ENCODE measurements at places on chromosomes 1 and 21.

- DNase-seq, result no peak
Observed at GRCh38 chr1:56286506-56286905, 292.9 kb downstream of the PLPP3 start.

- DNase-seq, result no peak
Observed at GRCh38 chr1:201783058-201783457, 45.9 kb upstream of the IPO9 start.

DNA sequence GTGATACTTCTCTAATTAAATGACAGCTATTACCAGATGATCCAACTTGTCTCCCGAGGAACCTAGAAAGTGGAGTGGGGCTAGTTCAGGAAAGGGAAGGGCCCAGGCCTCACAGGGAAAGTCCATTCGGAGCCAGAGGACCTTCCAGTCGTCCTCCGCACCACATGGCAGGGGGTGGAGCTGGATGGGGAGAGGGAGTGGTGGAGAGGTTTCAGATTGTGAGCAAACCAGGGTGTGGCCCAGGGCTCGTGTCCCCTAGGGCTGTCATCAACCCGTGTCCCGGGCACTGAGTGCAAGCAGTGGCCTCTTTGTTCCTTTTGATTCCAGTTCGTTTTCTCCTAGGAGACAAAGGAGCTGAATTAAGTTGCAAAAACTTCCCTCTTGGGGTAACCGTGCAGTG is 114.9 kb downstream of the HUNK start:
- DNase-seq, result no peak

DNA sequence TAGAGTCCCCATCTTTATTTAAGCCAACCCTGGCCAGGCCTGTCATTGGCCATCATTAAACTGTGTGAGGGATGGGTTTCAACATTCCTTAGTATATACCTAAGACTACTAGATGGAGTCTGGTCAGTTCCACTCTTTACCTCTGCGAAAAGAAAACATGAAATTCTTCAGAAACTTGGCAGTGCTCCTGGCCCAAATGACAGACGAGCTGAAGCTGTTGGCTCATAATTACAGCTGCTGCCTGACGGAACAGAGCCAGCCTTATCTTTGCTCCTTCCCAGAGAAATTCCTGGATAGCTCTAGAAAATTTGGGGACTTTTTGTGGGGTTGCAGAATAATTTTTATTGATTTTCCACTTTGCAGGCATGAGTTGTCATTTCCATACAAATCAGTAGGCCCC is 30.4 kb downstream of the NPHS2 start:
- no peak for DNase-seq

DNA sequence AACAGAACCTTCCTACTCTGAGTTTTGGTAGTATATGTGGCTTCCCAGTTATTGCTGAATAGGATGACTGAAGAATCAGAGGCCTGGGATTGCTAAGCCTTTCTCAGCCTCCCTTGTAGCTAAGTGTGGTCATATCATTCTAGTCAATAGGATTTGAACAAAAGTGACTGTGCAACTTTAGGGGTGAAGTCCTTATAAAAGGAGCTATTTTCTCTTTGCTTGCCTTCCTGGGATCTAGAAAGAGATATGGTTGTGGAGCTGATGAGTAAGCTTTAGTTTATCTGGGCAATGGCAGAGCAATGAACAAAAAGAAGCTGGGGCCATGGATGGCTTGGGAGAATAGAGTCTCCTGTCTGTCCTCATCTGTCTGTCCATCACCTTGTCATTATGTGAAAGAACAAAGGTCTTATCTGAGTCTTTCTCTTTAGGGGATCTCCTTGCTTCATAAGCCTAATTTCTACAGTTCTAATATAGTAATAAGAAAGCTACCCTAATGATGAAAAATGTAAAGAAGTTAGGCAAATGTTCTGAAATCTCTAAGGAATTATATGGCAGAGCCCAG is 91.5 kb downstream of the TENT5C start:
- no peak for DNase-seq

DNA sequence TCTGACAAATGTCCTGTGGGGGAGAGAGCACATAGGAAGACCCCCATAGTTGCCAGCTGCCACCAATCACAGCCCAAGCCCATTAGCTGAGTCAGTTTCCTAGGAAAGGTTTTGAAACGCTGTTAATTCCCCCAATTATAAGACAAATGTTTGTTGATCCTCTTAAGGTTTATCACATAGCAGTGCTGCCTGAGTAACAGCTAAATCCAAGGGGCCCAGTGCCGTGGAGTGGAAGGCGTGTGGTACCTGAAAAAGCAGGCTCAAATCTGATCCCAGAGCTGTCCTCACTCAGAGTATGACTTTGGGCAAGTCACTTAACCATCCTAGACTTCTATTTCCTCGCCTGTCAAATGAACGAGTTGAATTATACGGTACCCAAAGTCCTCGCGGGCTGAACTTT is 69.5 kb downstream of the GRIK3 start:
- no peak for DNase-seq

DNA sequence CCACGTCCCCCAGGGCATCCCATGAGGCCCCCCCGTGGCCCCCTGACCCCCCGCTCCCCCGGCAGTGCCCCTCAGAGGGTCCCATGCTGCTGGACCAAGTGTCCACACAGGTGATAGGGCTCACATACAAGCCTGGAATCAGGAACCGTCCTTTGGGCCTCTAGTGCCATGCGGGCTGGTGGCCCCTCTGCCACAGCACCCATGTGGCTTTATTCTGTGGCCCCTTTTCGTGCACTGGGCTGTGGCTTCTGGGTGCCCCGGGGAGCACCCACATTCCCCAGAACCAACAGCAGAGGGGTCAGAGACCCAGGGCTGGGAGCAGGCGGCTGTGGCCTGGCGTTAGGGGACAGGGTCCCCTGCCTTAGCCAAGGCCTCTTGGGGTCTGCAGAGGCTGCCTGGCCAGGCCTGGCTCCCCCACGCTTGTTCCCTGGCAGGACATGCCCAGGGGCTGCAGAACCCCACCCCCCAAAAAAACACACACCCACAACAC is 31.7 kb downstream of the SLC19A1 start:
- no peak for DNase-seq

GRCh38 chr1:247407180-247407616 is 8.8 kb upstream of the NLRP3 start:
- DNase-seq, result no peak

DNA sequence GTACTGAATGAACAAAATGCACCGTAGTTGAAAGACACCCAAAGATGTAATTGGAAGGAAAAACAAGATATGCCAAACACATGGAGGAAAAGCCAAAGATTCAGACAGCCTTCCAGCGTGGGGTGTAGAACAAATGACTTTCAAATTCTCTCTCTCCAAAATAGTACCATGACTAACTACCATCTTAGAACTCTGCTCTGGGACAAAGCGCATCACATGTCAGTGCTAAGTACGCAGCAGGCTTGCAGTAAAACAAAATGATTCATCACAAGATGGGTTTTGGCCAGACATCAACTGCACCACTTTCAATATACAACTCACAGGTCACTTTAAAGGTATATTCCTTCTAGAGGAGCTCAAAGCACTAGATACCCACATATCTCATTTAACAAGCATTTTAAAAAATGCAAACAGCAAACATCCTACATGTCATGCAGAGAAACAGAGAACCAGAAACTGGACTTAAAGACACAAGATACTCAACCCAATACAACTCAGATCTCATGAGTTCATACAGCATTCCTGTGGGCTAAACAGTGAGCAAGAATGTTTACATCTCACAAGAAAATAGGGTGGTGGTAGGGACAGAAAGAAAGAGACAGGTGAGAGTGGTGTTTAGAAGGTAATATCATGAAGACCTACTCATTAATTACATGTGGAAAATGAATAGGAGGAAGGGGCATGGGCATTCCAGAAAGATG is 75.7 kb downstream of the BCAR3 start:
- no peak for DNase-seq

DNA sequence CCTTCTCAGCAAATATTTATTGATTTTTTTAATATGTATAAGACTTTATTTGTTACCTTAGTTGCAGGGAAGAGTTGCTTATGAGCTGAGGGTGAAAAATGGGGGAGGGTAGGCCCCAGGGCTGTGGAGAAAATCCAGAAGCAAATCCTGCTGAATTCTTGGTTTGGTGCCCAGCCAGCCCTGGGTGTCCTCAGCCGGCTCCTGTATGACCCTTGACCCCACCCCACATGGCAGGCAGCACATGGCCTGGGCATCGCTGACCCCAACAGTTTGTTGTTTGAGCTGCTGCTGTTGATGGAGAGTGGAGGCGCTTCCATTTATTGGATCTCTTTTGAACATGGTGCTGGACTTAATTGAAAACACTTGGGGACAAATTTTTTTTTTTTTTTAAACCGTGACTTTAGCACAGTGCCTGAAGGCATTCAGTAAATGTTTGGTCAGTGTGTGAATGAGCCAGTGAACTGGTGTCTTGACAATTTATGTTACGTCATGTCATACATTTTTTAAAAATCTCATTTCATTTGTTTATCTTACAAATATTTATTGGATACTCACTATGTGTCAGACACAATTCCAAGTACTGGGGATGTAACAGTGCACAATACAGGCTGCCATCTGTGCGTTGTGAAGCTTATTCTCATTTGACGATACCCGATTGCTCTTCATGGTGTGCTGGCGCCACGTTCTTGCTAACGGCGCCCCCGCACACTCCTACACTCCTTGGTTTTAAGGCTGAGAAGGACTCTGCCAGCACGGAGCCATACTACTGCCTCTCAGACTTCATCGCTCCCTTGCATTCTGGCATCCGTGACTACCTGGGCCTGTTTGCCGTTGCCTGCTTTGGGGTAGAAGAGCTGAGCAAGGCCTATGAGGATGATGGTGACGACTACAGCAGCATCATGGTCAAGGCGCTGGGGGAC is 98.8 kb downstream of the MTR start:
- DNase-seq, result no peak

- DNase-seq, result no peak
Observed at GRCh38 chr21:28237661-28238060, 755.0 kb downstream of the LTN1 start.

GRCh38 chr1:166032572-166033371 is 134.0 kb downstream of the FAM78B start:
- DNase-seq, result peak; percentile 87

GRCh38 chr21:32566741-32567389 is 18.5 kb downstream of the TCP10L start:
- DNase-seq, result no peak

DNA sequence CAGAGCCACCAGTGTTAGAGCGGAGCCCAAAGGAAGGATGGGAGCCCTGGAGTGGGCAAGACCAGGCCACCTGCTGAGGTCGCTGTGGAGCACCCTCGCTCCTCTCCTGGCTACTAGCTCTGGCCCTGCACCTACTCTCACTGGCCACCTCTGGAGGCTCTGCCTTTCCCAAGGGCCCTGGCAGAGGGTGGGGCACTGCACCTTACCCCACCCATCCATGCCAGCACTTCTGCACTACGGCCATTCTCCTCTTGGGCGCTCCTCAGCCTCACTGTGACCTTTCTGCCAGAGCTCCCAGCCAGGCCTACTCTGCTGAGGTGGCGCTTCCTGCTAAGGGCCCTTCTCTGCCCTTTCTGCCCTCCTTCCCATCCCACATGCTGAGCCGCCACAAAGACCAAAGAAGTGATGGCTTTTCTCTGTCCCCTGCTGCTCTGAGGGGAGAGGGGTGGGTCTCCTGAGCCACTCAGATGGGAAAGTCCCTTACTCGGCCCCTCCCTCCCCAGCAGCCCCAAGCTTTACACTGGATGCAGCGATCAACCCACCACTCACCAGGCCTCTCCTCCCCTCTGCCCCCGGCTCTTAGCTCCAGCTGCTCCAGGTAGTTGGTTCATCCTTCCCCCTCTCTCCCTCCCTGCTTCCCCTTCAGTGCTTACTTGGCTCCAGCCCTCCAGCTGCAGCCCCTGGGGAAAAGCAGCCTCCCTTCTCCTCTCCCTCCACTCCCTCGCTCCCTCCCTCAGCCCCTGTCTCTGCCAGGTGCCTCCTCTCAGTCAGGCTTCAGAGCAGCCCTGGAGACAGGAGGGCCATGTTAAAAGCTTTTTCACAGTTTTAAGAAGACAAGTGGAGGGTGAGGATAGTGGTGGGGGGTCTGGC is 14.8 kb upstream of the TMEM222 start:
- DNase-seq, result peak; percentile 24

DNA sequence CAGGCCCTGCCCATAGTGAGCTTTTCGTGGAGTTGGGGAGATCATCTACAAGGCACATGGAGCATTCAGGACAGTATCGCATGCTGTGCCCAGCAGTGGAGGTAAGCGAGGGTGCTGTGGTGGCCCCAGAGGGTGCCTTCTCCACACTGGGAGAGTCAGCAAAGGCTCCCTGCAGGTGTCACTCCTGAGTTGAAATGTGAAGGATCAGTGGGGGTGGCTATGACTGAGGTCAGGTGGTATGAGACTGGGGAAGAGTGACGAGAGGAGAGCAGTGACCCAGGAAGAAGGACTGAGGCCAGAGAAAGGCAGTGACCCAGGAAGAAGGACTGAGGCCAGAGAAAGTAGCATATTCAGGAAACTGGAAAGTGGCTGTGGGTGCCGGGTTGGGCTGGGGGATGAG is 53.0 kb downstream of the SPAG17 start:
- DNase-seq, result no peak

DNA sequence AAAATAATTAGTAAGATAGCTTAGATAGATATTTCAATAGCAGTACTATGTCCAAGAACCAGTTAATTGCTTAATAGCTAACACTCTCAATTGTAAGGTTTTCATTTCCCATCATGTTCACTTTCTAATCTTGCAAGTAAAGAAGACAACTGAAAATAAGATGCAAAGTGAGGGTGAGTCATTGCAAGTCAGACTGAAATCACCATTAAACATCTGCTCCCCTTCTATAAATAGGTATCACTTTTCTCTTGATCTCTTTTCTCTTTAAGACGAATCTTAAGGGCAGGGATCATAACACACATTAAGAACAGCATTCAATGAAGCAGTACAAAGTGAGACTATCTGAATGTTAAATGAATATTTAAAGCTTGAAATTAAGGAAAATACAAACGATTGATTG is 40.4 kb downstream of the UBR4 start:
- DNase-seq, result no peak

- DNase-seq, result no peak
Observed at GRCh38 chr1:12063141-12064072, at the start of gene TNFRSF8. TSS of gene TNFRSF8 (plus strand) at chr1:12063303. CDS start at chr1:12063599, 296 bp downstream.

DNA sequence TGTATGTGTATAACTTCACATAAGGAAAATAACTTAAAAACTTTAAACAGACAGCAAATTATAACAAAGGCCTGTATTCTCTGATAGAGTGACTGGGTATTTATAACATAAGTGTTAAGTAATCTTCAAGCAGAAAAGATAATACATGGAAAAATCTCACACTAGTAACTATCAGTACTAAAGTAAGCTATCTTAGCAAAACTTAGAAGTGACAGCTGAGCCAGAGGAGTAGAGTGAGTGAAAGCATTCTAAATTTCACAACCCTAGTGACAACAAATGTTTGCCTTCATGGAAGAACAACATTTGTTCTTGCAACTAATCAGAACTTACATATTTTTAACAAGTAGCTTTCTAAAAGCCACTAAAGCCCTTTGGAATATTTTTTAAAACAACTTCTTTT is 74.5 kb upstream of the B3GALT2 start:
- no peak for DNase-seq
